ENCODE measurements at places on chromosomes 5 and 9.
A peak's percentile ranks its signal among the peaks of the same experiment; 100 is the strongest.

GRCh38 chr9:135941288-135941995 is 19.7 kb downstream of the UBAC1 start:
- no peak for DNase-seq

GRCh38 chr5:158869092-158869491 is 230.6 kb downstream of the EBF1 start:
- peak; percentile 44 for DNase-seq

GRCh38 chr5:68264024-68264956 is 48.7 kb downstream of the PIK3R1 start:
- DNase-seq = no peak

DNA sequence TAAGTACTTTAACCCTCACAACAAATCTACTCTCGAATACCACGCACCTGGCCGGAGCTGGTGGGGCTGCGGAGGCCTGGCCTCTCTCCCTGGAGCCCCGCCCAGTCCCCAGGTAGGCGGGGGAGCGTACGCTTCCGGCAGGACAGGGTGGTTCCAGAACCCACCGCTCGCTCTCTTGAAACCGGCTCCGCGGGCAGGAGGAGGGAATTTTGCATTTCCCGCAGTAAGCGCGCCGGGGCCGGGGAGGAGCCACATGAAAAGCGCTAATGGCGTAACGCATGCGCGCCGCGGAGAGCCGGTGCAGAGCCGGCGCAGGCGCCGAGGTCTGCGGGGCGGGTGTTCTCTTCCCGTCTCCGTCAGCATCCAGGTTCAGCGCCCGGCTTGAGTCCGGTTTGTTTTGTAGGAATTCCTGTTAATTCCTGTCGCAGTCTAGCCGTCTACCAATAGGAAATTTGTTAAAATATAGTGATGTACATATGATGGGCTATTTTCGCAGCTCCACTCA is 20.8 kb downstream of the CAVIN4 start:
- peak; percentile 76 for DNase-seq

DNA sequence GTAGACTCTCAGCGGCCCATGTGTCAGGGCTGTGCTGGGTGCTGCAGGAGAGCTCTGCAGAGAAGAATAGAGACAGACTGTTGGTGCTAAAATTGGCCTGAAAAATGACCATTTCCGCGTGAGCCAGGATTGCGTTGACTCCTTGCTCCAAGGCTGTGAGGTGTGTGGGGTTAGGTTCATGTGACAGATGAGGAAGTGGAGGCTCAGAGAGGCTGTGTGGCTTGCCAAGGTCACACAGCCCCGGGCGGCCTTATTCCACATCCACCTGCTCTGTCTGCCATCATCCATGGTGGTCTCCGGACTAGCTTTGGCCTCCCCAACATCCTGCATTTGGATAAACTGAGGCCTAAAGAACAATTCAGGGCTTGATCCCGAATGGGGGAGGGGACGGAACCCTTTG is 15.2 kb downstream of the NEK6 start:
- DNase-seq = no peak

GRCh38 chr5:171340491-171340890 is 31.4 kb downstream of the TLX3 start:
- no peak for DNase-seq

GRCh38 chr5:41465493-41466171 is 44.8 kb downstream of the PLCXD3 start:
- no peak for DNase-seq

DNA sequence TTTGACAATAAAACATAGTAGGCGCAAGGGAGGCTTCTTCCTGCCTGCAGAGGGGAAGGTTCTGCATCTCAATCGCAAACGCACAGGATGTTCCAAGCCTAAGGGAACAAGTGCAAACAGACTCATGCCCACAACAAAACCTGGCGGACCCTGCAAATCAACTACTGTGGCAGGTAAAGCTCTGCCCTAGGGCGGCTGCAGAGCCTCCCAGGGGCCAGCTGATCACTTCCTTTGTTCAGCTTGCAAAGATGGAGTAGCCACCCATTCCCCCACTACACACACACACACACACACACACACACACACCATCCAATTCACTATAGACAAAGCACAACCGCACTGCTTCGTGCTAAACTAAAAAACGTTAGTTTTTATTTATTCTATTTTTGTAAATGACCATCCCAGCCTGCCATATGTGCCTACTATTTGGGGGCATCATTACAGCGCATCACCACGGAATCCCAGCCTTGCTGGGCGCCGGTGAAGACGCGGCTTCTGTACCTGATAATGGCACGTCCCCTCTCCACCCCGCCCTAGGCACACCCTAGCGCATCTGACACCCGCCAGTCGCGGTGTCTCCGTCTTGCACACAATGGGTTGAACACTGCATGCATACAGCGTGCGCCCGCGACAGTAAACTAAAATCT is 57.6 kb downstream of the DPYSL3 start:
- peak; percentile 12 for DNase-seq

DNA sequence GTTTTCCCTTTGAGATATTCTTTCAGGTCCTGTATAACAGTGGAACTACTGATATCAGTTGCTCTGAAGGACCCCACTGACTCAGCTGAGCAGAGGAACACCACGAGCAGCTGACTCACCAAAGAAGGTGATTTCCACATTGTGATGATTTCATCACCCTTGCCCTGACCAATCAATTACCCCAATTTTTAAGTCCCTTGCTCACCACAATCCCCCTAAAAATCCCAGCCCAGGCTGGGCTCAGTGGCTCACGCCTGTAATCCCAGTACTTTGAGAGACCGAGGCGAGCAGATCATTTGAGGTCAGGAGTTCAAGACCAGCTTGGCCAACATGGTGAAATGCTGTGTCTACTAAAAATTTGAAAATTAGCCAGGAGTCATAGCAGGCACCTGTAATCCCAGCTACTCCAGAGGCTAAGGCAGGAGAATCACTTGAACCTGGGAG is 125.3 kb upstream of the ABCA1 start:
- DNase-seq = no peak

DNA sequence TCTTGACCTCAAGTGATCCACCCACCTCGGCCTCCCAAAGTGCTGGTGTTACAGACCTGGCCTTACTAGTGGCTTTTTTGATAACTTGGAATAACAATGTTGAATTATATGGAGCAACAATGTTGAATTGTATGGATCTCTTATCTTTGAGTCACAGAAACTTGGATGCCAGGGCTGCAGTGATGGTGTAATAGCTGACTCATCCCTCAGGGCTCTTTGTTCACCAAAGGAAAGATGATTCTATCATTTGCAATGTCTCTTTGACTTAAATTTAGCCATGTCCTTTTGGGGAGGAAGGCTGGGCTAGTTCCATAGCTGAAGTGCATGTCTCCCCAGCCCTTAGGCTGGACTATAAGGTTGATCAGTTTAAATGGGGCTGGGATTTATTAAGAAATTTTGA is 172.3 kb downstream of the PDZD2 start:
- DNase-seq = no peak

DNA sequence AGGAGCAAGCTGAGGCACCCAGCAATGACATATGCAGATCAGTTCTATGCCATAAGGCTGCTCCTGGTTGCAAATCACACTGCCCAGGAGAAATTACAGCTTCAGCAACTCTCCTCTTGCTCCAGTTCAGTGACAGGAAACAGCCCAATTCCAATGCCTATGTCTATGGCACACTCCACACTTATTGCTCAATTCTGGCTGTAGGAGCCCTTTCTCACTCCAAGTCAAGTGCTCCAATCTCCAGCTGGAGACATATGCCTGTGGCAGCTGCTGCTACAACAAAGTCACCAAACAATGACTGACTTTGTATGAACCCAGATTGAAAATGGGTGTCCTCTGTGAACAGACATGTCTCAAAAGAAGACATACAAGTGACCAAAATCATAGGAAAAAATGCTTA is 31.8 kb upstream of the PLCXD3 start:
- DNase-seq = no peak

DNA sequence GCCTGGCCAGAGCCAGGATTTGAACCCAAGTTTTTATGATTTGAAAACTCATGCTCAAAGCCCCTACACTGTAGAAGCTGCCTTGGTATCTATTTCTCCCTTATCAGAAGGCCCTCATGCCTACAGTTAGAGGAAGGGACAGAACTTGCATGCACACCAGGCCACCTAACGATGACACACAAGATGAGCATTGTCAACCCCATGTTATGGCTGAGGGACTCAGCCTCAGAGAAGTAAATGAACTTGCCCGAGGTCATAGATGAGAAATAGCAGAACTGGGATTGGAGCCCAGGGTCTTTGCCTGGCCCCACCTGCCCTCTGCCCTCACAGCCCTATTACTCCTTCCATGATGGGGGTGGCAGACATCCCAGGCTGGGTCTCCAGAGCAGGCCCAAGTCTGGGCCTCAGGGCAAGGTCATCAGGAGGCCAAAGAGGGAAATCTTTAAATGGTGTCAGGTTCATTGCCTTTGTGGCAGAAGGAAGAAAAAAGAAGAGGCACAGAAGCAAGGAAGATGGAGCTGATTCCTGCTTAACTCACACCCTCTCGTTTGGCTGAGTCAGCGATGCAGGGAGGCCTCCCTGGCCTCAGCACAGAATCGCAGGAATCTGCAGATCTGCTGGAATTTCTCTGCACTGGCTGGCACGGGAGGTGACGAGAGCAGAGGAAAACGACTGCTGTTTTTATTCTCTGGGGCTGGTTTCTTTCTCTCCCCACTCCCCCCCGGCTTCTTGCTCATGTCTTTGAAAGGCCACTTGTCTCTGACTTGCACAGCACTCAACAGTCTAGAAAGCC is 20.6 kb upstream of the CRB2 start:
- peak; percentile 78 for DNase-seq

- no peak for DNase-seq
These were observed 63.9 kb downstream of the SERINC5 start for GRCh38 chr5:80191991-80192398.

- no peak for DNase-seq
These were observed 172.2 kb upstream of the GRAMD2B start for GRCh38 chr5:126251024-126251423.

- DNase-seq = no peak
These were observed 38.4 kb downstream of the RASGRF2 start for GRCh38 chr5:80998590-80998979.

GRCh38 chr9:12775679-12776512 is 1.1 kb downstream of the LURAP1L start:
- peak; percentile 32 for DNase-seq

- no peak for DNase-seq
These were observed 20.6 kb downstream of the OR2V2 start for GRCh38 chr5:181167814-181168488.

- DNase-seq = no peak
These were observed 87.9 kb downstream of the EQTN start for GRCh38 chr9:27209034-27209433.

DNA sequence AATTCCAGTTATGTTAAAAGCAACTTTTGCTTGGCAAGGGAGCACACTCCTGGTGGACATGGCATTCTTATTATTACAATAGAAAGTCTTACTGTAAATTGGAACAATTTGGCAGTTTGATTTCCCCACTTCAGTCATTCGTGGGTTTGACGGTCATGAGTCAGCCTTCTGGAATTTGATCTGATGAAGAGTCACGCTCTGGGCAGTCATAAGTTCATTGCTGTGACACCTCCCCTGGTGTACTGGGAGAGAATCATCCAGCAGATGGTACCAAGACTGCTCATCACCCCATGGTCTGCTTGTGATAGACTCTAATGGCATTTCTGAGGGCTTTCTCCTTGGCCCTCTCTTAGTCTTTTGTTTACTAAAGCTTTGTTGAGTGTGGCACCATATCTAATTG is 53.8 kb downstream of the GLRA1 start:
- no peak for DNase-seq

Measured in DMS79 (cell line).